ENCODE measurements at places on chromosomes 7 and 10. TPM values are rescaled to one million over a fixed set of nuclear protein-coding genes. Genes with fewer than 3 reads are reported as not detected.

Gene CLRN3
- not detected for total RNA-seq

Gene GPC2
- total RNA-seq: 44.8 TPM

Gene COL26A1
- 71.4 TPM for total RNA-seq

GRCh38 chr7:137454767-137455166 is 111.2 kb upstream of the PTN start:
- no peak for DNase-seq
- H3K27me3 ChIP-seq: no peaks in the 10 kb centered on the region
- no peaks in the 10 kb centered on the region for H3K4me1 ChIP-seq
- H3K27ac ChIP-seq: no peak overlapping the region

GRCh38 chr10:33557313-33557712 is 222.8 kb upstream of the NRP1 start:
- no peaks in the 10 kb centered on the region for H3K27me3 ChIP-seq
- no peaks in the 10 kb centered on the region for H3K36me3 ChIP-seq
- H3K27ac ChIP-seq: no peak overlapping the region
- DNase-seq: no peak
- no peak overlapping the region for H3K4me3 ChIP-seq

GRCh38 chr7:22114440-22114981 is 168.8 kb upstream of the CDCA7L start:
- no peak for DNase-seq
- no peak overlapping the region for H3K4me3 ChIP-seq
- no peaks in the 10 kb centered on the region for H3K4me1 ChIP-seq

GRCh38 chr10:60578217-60578616 is 188.5 kb upstream of the ANK3 start:
- H3K4me3 ChIP-seq: no peak overlapping the region
- DNase-seq: no peak
- H3K27ac ChIP-seq: no peak overlapping the region
- H3K4me1 ChIP-seq: peaks cover 10% of the 10 kb centered on the region
- H3K36me3 ChIP-seq: no peaks in the 10 kb centered on the region

- no peak for DNase-seq
- no peaks in the 10 kb centered on the region for H3K36me3 ChIP-seq
- H3K27me3 ChIP-seq: no peaks in the 10 kb centered on the region
- no peak overlapping the region for H3K4me3 ChIP-seq
- H3K27ac ChIP-seq: no peak overlapping the region
Observed at GRCh38 chr7:159070431-159071148, 74.1 kb downstream of the VIPR2 start.

- H3K27me3 ChIP-seq: 0 out of 2 replicates have a peak, but pooled peaks cover 3% of the 10 kb centered on the region
- no peak overlapping the region for H3K27ac ChIP-seq
- H3K4me3 ChIP-seq: no peak overlapping the region
- no peak for DNase-seq
- peaks cover 8% of the 10 kb centered on the region for H3K4me1 ChIP-seq
- H3K36me3 ChIP-seq: no peaks in the 10 kb centered on the region
Observed at GRCh38 chr10:86342111-86342863, 24.3 kb downstream of the GRID1 start.

GRCh38 chr7:88346357-88346756 is 39.7 kb upstream of the STEAP4 start:
- no peak for DNase-seq
- no peak overlapping the region for H3K27ac ChIP-seq
- H3K4me3 ChIP-seq: no peak overlapping the region
- no peaks in the 10 kb centered on the region for H3K4me1 ChIP-seq

DNA sequence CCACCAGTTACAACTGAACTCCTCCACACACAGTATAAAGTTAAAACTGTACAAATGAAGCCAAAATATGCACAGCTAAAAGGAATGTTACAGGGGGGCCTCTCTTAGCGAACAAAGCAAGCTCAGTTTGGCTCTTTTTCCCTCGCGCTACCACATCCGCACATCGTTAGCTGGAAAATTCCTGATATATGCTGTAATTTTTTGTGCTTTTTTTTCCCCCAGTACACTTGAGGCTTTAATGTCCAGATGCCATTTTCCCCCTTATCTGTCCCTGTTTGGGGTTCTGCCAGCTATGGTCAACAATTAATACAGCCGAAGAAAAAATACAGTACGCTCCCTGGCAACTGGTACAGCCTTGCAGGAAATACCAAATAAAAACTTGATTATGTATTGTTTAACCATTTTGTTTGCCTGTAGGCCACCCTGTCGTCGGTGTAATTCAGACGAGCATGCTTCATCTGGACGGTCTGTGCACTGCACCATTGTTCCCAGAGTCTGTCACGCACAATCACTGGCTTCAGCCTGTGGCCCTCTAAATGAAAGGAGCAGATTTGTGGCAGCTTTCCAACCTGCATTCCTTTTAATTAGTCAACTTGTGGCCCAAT is 108.1 kb upstream of the FAM133B start:
- H3K4me1 ChIP-seq: no peaks in the 10 kb centered on the region
- H3K4me3 ChIP-seq: no peak overlapping the region
- H3K27me3 ChIP-seq: no peaks in the 10 kb centered on the region
- H3K27ac ChIP-seq: no peak overlapping the region
- no peaks in the 10 kb centered on the region for H3K36me3 ChIP-seq

DNA sequence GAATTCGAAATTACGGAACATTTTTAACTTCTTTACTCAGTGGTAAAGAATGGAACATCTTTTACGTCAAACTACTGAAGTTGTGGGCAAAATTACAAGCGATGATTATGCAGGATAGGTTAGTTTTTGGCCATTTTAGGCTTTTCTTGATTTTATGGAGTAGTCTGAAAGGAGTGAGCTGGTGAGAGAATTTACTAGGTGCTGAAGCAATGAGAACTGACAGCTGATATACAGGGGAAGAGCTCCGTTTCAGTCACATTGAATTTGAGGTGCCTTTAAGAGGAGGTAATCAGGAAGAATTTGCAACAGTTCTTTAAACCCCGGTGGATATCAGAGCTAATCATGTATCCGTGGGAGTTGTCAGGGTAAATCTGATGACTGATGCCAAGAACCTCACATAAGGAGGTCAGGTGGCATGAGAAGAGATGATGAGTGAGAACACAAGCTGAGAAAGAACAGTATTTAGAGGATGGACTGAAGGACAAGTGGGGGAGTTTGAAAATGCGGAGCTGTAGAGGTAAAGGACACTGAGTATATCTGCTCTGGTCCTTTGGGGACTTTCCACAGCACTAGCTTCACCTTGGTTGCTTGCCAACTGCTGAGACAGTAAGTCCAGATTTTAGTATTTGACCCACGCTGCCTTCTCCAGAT is 104.3 kb downstream of the AHR start:
- no peak overlapping the region for H3K4me3 ChIP-seq
- no peaks in the 10 kb centered on the region for H3K36me3 ChIP-seq
- no peak overlapping the region for H3K27ac ChIP-seq
- no peaks in the 10 kb centered on the region for H3K4me1 ChIP-seq
- H3K27me3 ChIP-seq: no peaks in the 10 kb centered on the region

- H3K4me1 ChIP-seq: no peaks in the 10 kb centered on the region
- DNase-seq: no peak
- no peaks in the 10 kb centered on the region for H3K36me3 ChIP-seq
- H3K27me3 ChIP-seq: no peaks in the 10 kb centered on the region
- H3K4me3 ChIP-seq: no peak overlapping the region
- H3K27ac ChIP-seq: no peak overlapping the region
Observed at GRCh38 chr7:1644341-1645070, 25.6 kb upstream of the ELFN1 start.
